ENCODE measurements at places on chromosomes 6 and 20.

DNA sequence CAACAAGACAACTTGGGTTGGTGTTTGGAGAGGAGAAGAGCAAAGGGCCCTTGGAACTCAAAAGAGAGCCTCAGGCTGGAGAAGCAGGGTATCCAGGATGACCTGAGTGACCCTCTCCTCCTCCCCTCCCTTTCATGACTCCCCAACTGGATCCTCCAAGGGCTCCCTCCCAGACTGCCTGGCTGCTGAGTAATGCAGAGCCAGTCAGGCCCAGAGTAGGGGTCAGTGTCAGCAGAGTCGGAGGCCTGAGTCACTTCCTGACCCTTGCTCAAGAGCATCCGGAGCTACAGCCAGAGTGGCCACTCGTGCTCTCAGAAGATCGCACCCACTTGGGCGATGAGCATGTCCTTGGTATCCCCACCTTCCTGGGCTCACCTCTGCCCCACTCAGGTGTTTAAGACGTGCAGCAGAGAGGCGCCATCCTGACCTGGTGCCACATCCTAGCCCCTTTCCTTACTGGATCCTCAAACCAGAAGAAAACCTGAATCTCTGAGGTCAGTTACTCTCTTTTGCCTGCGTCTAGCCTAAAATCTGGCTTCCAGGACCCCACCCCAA lies 2.8 kb upstream of the MAPK13 start:
- DNase-seq: no peak

- no peak for DNase-seq
These were observed 464.3 kb upstream of the FLRT3 start for GRCh38 chr20:14801591-14802325.

GRCh38 chr6:136751522-136751956 lies 40.7 kb downstream of the MAP3K5 start:
- no peak for DNase-seq

DNA sequence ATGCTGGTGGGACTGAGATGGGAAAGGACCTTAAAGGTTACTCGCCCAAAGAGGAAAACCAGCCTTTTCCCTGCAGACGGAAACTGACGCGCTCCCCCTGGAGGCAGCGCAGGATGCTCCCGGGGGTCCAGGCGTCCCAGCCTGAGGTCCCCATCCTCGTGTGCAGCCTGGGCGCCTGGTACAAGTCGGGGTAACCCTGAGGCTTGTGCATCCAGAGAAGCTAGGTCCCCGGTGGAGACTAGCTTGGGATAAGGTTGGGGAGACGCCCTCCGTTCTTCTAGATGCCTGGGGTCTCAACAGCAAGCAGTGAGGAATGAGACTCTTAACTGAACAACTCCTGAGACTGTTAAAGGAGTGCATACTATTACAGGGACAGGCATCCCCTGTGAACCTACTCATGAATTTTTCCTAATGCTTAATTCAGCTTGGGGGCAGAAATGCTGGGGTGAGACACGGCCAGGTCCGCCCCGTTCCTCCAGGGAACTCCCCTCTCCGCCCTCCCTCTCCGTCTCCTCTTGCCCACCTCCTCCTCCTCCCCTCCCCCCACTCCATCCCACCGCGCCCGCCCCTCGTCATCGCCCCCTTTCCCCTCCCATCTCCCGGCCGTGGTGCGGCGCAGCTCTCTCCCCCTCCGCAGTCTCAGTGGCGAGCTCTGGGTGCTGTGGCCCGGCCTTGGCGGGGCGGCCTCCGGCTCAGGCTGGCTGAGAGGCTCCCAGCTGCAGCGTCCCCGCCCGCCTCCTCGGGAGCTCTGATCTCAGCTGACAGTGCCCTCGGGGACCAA lies at the start of gene PRSS35:
Gene PRSS35 (plus strand): TSS at position 634 of the 781 bp plus-strand sequence. CDS start 10,908 bp downstream, outside the sequence.
- DNase-seq: no peak

GRCh38 chr6:137767911-137768690 lies 99.0 kb upstream of the TNFAIP3 start:
- DNase-seq: no peak

DNA sequence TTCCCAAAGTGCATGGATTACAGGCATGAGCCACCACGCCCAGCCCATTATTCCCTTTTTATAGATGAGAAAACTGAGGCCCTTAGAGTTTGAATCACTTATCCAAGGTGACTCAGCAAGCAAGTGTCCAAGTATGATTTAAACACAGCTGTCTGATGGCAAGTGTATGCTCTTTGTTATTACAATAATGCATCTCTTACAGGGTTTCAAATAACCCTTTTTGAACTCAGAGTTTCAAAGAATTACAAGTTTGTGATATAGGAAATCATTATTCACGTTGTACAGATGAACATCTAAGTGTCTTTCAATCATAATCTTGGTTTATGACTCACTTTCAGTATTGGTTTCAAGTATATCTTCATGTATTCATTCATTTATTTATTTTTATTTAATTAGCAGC lies 63.0 kb downstream of the CD83 start:
- DNase-seq: no peak

DNA sequence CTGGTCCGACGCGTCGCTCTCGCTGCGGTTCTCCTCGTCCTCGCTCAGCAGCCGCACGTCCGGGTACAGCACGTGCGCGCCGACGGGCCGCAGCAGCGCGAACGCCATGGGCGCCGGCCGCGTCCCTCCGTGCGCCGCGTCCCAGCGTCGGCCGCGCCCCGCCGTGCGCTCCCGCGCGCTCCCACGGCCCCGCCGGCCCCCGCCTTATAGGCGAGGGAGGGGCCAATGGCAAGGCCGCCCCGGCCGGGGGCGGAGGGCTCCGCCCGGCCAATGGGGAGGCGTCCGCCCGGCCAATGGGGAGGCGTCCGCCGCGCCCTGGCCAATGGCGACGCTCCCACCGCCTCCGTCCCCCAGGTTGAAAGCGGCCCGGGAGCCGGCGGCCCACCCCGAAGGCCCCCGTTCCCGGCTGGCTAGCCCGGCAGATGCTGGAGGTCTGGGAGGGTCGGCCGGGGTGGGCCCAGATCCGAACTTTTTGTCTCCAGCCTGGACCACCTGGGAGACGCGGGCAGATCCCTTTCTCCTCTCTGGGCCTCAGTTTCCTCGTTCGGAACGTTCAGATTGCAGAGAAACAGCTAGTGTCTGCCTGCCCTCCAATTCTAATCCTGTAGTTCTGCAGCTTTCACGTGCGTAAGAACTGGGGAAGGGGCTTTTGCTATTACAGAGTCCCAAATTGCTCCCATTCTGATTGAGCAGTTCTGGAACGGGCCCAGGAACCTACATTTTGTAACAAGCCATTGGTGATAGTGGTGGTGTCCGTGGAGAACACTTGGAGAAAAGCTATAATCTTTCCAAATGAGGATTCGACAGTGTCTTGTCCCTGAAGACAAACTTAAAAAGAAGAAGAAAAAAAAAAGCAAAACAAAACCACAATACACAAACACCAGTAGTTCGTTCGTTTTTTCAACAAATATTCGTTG lies at the start of gene TCF15:
Gene TCF15 (minus strand): TSS at position 180 of the 917 bp plus-strand sequence. CDS start 72 bp downstream, at position 108.
- DNase-seq: peak; percentile 35

- no peak for DNase-seq
These were observed 303.4 kb downstream of the TAF4 start for GRCh38 chr20:61762167-61762710.

DNA sequence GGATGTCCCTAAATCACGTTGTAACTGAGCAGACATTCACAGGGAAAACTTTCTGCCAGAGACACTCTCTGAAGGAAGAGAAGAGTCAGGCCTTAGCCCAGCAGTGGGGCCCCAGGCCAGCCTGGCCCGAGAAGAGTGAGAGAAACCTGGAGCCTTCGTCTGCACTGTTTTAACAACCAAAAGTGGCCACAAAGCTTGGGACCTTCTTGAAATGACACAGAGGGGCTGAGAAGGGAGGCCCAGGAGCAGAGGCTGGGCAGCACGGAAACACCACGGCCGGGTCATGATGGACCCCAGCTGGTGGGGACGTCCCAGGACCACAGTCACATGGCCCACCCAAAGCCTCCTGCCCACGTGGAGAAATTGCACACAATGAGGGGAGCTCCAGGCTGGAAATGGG lies 126.8 kb upstream of the THBS2 start:
- DNase-seq: no peak

GRCh38 chr6:142551274-142551811 lies 249.5 kb downstream of the ADGRG6 start:
- DNase-seq: peak; percentile 51

- peak; percentile 68 for DNase-seq
These were observed 86.4 kb upstream of the CLDN20 start for GRCh38 chr6:155177363-155177961.

GRCh38 chr20:64023361-64024140 lies 12.4 kb upstream of the C20orf204 start:
- no peak for DNase-seq

GRCh38 chr6:166595061-166595780 lies 8.7 kb upstream of the RAMACL start:
- DNase-seq: no peak

GRCh38 chr6:125546841-125547251 lies 202.6 kb upstream of the HEY2 start:
- DNase-seq: no peak

DNA sequence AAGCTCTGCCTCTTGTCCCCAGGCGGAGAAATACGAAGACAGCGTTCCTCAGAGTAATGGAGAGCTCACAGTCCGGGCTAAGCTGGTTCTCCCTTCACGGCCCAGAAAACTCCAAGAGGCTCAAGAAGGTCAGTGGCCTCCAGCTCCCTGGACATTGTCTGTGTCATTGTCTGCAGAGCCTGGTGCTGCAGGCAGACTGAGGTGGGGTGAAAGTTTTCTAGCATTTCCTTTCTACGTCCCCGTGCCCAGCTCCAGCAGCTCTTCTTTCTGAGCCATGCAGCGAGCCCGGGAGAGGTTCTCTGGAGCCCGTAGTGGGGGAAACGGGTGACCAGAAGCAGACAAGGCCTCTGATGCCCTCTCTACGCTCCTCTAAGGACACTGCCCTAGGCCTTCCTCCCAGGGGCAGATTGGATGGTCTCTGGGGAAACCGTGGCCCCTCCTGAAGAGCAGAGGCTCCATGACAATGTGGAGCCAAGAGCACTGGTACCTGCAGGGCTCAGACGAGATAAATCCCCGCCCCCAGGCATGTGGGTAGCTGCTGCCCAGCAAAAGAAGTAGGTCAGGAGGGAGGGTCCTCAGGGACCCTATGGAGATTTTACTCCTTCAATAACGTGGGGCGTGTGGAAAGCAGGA lies 58.4 kb downstream of the EZR start:
- DNase-seq: no peak

GRCh38 chr6:45822873-45823272 lies 192.8 kb downstream of the CLIC5 start:
- no peak for DNase-seq

GRCh38 chr6:50198245-50198644 lies 148.5 kb upstream of the DEFB112 start:
- DNase-seq: no peak

- DNase-seq: no peak
These were observed 88.1 kb downstream of the CEP162 start for GRCh38 chr6:84139311-84139710.

GRCh38 chr20:44641325-44641724 lies 10.2 kb downstream of the ADA start:
- DNase-seq: no peak

DNA sequence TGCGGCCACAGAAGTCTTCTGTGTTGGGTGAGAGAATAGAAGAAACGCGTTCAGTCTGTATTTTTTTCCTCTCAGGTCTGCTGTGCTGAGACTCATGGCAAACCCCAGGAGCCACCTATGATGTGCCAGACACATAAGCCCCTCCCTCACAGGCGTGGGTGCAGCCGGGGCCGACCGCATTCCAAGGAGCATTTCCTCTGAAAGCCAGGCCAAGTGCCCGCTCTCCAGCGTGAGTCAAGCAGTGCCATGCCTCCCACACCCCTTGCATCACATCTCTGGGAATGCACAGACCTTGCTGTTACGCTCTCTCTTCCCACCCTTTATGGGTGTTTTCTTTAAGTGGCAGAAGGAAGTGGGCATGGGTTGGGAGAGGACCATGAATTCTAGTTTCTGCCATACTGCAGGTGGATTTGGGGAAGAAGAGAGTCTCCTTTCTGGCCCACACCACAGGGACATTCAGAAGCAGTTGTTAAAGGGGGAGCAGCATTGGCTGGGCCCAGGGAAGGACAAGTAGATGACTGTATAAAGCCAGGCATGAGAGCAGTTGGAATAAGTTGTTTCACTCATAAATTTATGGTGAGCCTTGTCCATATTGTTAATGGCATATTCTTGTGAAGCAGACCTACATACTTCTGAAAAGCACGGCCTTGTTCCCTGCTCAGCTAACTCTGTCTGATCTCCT lies 37.1 kb upstream of the TFAP2A start:
- DNase-seq: no peak

DNA sequence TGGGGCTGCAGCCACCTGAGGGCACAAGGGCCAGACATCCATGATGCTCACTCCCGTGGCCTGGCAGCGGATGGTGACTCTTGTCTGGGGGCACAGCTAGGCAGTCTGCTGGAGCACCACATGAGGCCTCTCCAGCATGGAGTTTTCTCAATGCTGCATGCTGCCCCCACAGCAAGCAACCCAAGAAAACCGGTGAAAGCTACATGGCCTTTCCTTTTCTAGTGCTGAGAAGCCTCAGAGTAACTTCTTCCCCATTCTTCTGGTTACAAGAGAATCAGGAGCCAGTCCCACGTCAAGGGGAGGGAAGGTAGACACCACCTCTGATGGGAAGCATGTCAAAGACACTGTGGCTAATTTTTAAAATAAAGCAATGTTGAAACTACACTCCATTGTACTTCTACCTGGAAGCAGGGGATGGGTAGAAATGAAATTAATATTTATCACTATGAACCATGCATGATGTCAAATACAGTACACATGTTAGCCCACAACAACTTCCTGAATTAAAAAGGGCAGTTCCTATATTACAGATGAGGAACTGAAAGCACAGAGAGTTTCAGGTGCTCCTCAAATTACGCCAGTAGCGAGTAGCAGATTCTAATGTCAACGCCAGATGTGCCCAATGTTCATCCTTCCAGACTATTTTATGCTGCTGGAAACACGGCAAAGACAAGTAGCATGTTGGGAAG lies 101.5 kb downstream of the LAMP5 start:
- no peak for DNase-seq

- no peak for DNase-seq
These were observed 246.8 kb downstream of the ADGRG6 start for GRCh38 chr6:142548566-142548965.
